ENCODE measurements at places on chromosomes 1 and 21.
A peak's percentile ranks its signal among the peaks of the same experiment; 100 is the strongest.

GRCh38 chr1:153548722-153549688, at the start of gene S100A3:
Gene S100A3 (minus strand): TSS chr1:153549258. CDS start chr1:153548485, 773 bp downstream.
- DNase-seq = no peak

- DNase-seq = no peak
Observed at GRCh38 chr1:152566681-152567080, at the start of gene LCE3E. Gene LCE3E (minus strand): TSS chr1:152566780. CDS start chr1:152566208, 572 bp downstream.

GRCh38 chr1:87329526-87330056, 911 bp downstream of the LMO4 start:
- DNase-seq = peak; percentile 67

DNA sequence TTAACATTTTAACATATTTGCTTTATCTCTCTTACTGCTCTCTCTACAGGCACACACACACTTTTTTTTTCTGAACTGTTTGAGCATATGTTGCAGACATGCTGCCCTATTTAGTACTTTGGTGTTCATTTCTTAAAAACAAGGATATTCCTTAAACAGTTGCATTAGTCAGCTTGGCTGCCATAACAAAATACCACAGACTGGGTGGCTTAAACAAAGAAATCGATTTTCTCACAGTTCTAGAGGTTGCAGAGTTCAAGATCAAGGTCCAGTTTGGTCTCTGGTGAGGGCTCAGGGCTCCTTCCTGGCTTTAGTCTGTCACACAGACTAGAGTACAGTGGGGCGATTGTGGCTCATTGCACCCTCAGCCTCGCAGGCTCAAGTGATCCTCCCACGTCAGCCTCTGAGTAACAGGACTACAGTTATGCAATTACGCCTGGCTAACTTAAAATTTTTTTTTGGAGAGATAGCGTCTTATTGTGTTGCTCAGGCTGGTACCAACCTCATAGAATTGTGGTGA, 46.7 kb downstream of the RPRD2 start:
- no peak for DNase-seq

DNA sequence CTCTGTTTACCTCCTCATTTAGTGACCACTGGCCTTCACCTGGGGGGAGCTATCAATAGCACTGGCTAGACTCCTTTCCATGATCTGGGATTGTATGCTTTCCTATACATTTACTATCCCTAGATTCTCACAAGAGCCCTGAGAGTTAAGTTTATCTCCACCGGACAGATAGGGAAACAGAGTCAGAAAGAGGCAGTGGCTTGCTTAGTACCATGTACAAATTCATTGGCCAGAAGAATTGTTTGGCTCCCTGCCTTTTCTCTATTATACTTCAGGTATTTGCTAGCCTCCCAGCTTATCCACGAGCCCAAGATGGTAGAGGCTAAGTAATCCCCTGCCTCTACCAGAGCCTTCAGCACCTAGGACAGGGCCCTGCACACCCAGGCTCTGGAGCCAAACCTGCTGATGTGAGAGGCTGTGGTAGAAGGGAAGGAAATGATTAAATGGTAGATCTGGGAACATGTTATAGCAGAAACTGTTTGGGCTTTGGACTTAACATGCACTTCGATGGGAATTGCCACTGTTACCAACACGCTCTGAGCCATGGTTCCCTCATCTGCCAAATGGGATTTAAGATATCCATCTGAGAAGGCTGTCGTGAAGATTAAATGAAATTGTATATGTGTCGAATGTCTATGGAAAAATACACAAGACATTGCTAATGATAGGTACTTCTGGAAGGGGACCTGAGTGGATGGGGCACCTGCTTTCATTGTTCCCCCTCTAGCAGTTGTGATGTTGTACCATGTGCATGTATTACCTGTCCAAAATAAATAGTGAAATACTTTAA, 3.1 kb upstream of the BLACAT1 start:
- peak; percentile 54 for DNase-seq

DNA sequence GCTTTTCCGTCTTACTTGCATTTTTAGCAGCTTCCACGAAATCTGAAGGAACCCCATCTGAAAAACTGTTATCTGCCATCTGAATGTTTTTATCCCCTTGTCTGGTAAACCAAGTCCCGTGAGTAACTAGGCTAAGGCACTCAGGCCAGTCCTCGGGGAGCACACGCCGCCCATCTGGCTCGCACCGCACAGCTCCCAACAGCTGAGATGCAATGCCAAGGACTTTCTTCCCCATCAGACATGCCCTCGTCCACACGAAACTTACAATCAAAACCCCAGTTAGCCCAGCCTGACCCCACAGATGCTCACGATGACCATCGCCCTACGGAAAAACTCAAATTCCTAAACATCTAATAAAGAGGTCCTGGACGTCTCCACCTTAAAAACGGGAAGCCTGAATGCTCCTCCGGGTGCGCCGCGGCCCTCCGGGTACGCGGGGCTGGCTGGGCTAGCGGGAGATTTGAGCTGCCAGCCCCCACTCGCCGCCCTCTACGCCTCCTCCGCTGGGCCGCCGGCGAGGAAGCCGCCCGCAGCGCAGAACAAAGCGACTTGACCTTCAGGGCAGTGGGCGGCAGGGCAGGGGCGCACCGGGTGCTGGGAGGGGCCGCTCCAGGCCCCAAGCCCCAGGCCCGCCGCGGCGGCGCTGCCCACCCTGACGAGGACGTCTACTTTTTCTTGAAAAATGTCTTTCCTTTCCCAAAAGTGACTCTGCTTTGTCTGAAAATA, 36.6 kb downstream of the CD58 start:
- DNase-seq = no peak

DNA sequence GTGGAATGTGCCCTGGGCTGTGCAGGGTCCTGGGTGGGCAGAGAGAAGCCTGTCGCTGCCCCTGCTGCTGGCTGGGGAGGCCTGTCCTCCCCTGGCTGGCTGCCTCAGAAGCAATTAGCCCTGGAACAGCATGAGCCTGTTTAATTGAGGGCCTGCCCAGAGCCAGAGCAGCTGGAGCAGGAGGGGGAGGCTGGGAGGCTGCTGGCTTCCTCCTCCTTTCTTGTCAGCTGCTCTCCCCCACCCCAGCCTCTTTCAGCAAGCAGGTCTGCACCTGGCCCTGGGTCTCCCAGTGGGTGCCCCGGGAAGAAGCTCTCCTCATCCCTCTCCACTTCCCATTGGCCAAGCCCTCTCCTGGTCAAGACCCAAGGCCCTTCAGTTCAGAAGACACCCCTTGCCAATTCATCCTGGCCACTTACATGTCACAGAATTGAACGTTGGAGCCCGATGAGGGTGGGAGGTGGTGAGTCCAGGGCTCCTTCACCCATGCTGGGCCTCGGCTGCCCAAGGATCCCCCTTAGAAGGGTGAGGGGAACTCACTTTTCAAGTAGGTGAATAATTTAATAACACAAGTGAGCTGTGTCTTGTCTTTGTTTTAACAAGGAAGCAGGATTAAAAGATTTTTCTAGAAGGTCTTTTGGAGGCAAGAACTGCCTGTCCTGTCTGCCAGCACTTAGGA, 13.2 kb downstream of the AMPD2 start:
- no peak for DNase-seq

DNA sequence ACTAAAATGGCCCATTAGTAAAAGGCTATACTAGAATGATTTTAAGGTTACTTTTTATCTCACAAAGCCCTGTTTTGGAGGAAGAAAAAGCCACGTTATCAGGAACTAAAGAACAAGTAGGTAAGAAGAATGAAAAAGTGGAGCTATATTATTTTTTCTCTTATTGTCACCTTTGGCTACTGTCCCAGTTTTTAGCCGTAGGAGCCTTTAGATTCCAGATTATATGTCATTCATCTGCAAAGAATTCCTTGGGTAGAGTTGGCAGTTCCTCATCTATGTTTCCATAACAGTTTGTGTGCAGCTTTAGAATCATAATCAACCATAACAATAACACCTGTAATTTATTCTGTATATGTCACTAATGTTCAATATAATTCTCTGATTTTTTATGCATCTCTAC, 83.8 kb downstream of the TPR start:
- DNase-seq = no peak

DNA sequence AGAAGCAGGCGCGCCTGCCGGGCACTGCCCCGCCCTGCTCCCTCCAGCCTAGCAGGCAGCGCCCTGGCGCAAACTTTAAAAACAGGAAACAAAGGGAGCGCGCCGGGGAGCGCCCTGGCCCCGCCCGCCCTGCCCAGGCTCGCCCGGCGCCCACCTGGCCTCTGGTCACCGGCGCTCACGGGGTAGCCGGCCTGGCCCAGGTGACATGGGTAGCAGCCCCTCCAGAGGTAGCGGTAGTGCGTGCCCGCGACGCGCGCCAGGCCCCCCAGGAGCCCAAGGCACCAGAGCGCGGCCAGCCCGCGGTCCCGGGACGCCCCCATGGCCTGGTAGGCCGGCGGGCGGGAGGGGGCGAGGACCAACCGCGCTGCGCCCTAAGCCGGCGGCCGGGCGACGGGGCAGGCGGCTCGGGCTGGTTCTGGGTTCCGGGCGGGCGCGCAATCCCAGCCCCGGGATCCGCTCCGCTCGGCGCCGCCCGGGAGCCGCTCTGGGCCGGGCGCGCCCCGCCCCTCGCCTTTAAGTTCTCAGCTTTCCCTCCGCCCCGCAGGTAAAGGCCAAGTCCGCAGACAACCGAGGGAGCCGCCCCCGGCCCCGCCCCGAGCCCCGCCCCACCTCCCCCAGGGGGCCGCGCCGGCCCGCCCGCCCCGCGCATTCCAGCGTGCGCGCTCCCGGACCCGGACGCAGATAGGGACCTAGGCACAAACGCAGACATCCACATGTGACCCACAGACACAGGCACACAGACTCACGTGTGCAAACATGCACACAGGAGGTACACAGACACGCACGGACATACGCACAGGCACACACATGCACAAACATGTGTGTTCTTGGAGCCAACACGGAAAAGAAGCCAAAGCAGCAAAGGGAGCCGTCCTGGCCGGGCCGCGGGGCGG, 76.7 kb downstream of the ARHGEF16 start:
- DNase-seq = no peak

DNA sequence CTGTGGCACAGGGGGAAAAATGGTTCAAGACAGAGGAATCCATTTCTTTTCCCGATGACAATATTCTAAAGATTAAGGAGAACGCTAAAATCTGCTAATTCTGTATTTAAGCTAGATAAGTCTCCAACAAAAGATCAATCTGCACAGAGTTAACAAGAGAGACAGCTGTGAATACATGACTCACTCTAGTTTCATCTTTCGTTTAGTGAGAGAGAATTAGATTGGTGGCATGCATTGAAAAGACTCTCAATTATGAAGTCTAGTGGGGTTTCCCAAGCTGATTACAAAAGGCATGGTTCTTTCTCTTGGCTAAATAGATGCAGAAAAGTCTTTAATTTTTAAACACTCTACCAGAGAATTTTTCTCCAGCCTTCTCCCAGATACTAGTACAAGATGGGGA, 34.4 kb downstream of the CAPN9 start:
- no peak for DNase-seq

DNA sequence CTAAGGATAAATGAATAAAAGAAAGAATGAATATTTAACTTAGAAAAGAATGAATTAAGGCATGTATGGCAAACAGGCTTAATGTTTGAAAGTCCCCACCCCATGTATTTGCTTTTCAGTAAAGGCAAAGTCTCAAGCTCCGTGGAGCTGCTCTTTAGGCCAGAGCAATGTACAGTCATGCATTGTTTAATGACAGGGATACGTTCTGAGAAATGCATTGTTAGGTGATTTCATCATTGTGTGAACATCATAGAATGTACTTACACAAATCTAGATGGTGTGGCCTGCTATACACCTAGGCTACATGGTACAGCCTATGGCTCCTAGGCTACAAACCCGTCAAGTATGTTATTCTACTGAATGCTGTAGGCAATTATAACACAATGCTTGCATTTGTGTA, 51.6 kb upstream of the SPATA6 start:
- DNase-seq = no peak

- DNase-seq = no peak
Observed at GRCh38 chr1:244636488-244637259, 16.3 kb upstream of the DESI2 start.

GRCh38 chr1:44500181-44501046, 95.4 kb downstream of the RNF220 start:
- no peak for DNase-seq

DNA sequence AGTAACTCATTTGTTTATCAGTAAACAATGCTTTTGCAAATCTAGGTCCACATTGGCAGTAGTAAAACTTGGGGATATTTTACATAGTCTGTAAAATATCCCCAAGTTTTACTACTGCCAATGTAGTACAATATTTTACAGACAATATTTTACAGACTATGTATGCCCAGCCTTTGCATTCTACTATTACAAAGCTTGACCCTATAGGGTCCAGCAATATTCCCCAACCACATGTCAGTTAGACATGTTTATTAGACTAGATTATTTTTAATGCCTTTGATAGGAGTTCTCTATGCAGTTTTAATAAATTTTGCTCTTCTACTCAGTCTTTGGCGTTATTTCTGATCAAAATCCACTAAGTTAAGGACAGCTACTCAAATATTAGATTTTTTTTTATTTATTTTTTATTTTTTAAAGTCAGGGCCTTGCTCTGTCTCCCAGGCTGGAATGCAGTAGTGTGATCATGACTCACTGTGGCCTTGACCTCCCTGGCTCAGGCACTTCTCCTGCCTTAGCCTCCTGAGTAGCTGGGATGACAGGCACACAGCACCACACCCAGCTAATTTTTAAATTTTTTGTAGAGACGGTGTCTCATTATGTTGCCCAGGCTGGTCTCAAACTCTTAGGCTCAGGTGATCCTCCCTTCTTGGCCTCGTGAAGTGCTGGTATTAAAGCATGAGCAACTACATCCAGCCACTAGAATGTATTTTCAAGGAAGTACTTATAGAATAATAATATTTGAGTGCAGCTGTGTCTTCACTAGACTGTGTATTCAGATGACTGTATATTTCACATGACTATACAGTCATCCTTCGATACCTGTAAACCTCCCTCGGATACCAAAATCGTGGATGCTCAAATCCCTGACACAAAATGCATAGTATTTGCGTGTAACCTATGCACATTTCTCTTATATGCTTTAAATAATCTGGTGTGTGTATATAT, 19.8 kb downstream of the MIER1 start:
- no peak for DNase-seq

DNA sequence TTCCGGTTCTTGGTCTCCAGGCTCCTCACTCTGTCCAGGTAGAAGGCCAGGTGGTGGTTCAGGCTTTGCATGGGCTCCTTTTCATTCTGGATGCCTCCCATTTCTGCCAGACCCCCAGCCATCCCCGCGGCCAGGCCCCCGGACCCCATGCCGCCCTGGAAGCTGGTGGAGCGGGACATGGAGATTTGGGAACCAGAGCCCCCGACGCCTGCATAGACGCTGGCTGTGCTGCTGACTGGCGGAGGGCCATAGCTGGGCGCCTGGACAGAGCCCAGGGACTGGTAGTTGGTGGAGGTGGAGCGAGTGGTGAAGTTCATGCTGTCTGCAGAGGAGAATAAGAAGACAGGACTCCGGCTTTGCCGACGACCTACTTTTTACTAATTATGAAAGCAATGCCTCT, 7.1 kb upstream of the SHCBP1L start:
- DNase-seq = no peak

DNA sequence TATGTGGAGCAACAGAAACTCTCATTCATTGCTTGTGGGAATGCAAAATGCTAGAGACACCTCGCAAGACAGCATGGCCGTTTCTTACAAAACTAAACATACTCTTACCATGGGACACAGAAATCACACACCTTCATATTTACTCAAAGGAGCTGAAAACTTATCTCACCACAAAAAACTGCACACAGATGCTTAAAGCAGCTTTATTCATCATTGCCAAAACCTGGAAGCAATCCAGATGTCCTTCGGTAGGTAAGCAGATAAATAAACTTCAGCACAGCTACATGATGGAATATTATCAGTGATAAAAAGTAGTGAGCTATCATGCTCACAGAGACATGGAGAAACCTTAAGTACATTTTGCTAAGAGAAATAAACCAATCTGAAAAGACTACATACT, 124.3 kb downstream of the RERE start:
- no peak for DNase-seq

GRCh38 chr1:94036730-94037129, 84.2 kb downstream of the ABCA4 start:
- no peak for DNase-seq

Data from NAMALWA (cell line).